Hepatocyte (in vitro differentiated cells): ENCODE measurements at places on chromosomes 11 and 22. TPM values are rescaled to one million over a fixed set of nuclear protein-coding genes. Genes with fewer than 3 reads are reported as not detected.

- no peak for DNase-seq
These were observed 9.6 kb upstream of the EED start for GRCh38 chr11:86234831-86235461.

DNA sequence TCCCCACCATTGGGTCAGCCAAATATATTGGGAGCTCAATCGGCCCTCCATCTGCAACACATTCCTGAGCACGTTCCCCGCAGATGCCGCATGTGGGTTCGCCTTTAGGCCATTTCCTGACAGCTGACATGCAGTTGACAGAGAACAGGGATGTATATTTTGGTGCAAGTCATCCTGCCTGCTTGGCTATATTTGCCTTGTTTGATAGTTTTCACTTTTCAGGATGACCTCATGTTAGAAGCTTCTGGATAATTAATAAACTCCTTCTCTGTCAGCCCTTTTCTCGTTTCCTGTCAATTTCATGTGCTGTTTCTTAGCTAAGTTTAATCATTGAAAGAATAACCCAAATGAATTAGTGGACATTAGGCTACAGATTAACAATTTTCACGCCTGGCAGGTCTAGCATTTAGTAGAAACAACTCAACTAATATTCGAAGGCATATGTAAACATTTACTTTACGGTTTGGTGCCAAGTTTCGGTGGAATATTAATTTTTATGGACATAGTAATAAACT is 105.8 kb upstream of the SLC5A12 start:
- no peak for DNase-seq

DNA sequence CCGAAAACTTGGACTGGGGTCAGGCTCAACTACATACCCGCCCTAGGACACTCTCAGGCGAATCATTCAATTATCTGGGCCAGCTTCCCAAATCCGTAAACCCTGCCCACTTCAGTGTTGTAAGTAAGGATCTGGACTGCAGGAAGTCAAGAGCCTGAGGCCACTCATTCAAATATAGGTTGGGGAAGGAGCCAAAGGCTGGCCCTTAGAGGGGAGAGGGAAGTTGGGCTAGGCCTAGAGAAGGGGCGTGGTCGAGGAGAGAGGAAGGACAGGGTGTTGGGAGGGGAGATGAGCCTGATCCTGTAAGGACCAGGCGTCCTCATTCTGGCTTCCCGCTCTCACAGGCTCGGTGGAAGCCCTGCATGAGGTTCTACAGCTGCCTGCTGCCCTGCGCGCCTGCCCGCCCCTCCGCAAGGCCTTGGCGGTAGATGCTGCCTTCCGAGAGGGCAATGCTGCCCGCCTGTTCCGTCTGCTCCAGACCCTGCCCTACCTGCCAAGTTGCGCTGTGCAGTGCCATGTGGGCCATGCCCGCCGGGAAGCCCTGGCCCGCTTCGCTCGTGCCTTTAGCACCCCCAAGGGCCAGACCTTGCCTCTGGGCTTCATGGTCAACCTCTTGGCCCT is 3.0 kb downstream of the SAC3D1 start:
- no peak for DNase-seq

The GRIK4 gene
- 0.95 and 2.3 TPM in 2 replicates for polyA plus RNA-seq

- DNase-seq, result peak; percentile 94
These were observed 555.3 kb downstream of the MIAT start for GRCh38 chr22:27212617-27213177.

The SIK3 gene
- polyA plus RNA-seq, result 15.8 and 16.7 TPM in 2 replicates

The TNNT3 gene
- polyA plus RNA-seq, result 29.9 and 41.4 TPM in 2 replicates

DNA sequence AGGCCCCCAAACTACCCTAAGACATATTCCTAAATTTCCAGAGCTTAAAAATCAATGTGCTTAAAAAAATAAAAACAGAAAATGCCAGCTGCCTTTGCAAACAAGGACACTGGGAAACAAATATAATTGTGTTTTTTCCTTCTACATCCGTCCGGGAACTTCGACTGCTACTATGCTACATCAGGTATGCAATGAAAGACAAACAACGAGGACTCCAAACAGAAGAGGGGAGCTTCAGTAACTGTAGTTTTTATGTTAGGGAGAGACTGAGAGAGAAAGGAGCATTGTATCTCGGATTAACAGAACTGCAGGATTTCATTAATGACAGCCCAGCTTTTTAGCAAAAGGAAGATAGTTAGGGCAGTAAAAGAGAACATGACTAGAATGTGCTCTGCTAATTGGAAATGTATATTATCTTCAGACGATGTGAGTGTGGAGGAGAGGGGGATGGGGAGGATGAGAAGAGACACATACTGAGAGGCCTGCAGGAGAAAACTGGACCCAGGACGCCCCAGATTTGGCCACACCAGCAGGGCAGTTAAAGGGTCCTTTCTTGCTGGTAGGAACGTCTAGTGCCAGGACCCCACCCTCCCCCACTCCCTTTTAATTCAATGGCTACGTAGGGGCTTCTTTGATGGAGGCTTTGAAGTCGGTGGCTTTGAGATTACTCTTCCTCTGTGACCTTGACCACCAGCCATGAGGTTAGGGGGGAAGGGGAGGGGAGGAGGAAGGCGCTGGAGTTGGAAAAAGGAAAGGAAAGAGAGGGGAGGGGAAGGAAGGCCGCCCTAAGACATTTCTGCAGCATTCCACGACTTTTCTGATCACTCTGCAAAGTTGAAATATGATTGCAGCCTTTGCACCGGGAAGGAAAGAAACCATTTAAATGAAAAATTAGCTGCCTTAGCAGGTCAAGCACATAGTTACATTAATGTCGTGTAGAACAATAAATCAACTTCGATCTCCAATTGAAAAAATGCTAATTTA is 187.1 kb downstream of the BLID start:
- DNase-seq, result no peak

DNA sequence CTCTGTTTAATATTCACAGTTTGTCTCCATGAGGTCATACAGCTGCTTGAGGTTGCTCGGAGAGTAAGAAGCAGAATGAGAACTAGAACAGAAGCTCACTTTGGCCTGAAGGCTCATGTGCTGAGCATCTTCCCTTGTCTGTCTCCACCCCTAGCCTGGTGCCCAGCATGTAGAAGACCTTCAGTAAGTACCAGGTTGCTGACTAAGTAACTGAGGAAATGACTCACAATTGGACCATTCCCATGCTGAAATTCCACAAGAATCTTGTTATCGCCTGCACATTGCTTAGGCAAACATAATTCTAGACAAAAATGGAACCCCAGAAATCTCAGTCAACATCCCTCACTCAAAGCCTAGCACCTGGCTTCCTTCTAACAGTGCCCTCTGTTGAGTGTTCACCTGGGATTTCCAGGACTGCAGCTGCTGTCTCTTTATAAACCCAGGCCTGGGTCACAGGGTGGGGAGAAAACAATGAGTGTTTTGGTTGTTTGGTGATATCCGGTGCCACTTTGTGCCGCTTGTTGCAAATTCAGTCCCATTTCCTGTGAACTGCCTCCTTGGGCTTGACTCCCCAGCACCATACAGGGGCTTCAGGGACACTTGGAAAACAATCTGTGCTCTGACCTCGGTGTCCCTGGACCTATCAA is 406.8 kb downstream of the ETS1 start:
- DNase-seq, result no peak

DNA sequence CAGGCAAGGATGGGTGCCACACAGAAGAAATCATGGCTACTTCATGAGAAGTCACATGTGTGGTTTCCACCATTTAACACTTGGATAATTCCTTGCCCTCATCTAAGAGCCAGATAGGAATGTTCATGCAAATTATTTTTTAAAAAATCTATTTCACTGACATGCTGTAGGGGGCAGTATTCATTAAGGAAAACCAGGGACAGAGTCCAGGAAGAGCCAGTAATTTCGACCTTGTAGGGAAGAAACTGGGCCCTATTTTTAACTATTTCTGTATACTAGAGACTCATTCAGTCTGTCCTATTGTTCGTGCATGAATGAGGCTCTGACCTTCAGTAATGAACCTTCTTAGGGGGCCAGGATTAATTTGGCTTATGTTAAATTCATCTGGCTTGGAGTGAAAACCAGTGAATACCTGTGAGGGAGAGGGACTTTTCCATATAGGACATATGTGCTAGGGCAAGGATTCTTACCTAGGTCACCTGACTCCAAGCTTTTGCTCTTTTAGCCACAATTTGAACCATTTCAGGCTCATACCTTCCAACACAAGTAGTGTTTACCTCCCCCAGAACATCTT is 192.7 kb downstream of the NAV2 start:
- DNase-seq, result peak; percentile 69

- no peak for DNase-seq
These were observed 5.8 kb upstream of the KDM2A start for GRCh38 chr11:67113231-67113721.

DNA sequence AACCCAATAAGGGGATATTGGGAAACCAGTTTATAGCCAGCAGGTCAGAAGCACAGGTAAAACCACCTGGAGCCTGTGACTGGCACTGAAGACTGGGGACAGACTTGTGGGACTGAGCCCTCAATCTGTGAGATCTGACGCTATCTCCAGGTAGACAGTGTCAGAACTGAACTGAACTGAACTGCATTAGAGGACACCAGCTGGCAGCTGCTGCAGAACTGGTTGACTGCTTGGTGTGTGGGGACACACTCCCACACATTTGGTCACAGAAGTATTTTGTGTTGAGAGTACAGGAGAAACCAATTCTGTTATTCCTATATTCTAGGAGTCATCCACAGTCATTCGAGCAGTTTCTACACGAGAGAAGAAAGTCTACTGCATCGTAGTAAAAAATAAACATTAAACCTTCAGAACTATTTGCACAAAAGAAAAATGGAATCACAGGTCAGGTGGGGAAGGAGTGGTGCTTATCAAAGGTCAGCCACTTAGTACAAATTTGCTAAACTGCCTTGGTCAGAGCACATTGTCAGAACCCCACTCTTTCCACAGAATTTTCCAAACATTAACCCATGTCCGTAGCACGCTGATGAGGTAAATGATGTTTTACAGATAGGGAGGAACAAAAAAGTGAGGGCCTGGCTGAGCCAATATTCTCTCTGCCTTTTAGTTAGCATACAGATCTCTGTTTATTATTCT is 77.2 kb downstream of the SIK3 start:
- DNase-seq, result peak; percentile 31
